CD4-positive, CD25-positive, alpha-beta regulatory T cell (primary cell): ENCODE measurements at places on chromosomes 7 and 10.

- no peak for DNase-seq
- H3K36me3 ChIP-seq: peaks cover 13% of the 10 kb centered on the region
- peaks cover 15% of the 10 kb centered on the region for H3K4me1 ChIP-seq
- no peak overlapping the region for H3K4me3 ChIP-seq
- H3K27me3 ChIP-seq: no peaks in the 10 kb centered on the region
Observed at GRCh38 chr10:69406302-69406811, 10.4 kb downstream of the TACR2 start.

DNA sequence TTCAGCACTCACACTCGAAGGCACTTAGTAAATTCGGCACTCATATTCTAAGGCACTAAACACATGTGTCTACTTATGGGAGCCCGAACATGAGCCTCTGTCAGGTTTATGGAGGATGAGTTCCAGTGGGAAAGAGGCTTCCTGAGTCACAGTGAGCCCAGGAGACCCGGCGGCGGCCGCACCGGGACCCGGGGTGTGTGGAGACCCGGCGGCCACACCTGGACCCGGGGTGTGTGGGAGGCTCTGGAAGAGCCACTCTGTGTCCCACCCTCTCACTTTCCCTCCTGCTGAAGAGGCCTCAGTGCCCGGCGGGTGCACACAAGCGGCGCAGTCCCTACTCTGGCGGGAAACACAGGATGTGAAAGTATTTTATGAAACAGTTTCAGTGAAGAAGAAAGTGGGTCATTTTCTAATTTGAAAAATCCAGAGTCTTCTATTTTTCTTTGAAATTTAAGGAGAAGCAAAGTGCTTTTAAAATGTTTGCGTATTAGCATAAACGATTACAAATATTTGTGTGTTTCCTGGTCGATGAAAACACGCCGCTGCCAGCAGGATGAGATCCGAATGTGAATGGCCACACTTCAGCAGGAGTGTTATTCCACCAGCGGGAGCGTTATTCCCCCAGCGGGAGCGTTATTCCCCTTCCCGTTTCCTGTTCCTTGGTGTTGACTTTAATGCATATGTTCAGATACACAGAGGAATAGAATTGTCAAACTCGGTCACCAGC, 625.1 kb downstream of the DNAJB6 start:
- H3K27me3 ChIP-seq: no peaks in the 10 kb centered on the region
- H3K27ac ChIP-seq: no peak overlapping the region
- H3K4me1 ChIP-seq: no peaks in the 10 kb centered on the region

- no peaks in the 10 kb centered on the region for H3K4me1 ChIP-seq
- no peaks in the 10 kb centered on the region for H3K27me3 ChIP-seq
- H3K4me3 ChIP-seq: no peak overlapping the region
- DNase-seq: no peak
- no peak overlapping the region for H3K27ac ChIP-seq
- H3K36me3 ChIP-seq: no peaks in the 10 kb centered on the region
Observed at GRCh38 chr10:34647875-34648865, 166.9 kb downstream of the PARD3 start.

DNA sequence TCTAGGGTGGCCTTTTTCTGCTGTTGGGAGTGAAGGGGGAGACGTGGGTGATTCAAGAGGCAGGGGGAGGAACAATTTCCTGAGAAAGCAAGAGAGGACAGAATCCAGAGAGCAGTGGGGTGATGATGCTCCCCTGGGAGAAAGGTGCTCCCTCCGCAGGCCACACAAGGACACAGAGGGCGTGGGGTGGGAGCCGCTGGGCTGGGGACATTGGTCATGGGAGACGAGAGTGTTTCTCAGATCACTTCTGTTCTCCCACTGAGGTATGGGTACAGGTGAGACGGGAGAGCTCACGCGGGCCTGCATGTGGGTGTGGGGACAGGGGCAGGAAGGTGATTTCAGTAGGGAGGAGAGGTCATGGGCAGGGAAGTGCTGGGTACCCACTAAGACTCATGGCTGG, 259.5 kb upstream of the CTBP2 start:
- no peak overlapping the region for H3K27ac ChIP-seq
- H3K4me1 ChIP-seq: no peaks in the 10 kb centered on the region
- H3K27me3 ChIP-seq: no peaks in the 10 kb centered on the region
- no peak overlapping the region for H3K4me3 ChIP-seq

DNA sequence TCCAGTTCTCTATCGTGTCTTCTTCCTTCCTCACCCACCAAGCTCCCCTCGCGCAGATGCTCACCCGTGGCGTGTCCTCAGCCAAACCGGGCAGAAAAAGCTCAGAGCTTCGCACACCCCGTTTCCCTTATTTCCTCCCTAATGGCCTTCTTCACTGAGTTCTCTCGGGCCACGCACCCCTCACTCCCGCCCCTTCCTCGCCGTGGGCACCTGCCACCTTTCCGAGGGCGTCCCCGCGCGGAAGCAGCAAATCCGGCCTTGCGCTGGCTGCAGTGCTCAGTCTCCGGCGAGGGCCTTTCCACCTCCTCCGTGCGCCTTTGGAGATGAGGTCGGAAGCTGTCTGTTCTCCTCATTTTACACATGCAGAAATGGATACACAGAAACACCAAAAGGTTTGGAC, 12.4 kb upstream of the CALML3 start:
- H3K36me3 ChIP-seq: no peaks in the 10 kb centered on the region
- no peak for DNase-seq
- H3K4me3 ChIP-seq: no peak overlapping the region
- H3K27me3 ChIP-seq: no peaks in the 10 kb centered on the region
- no peak overlapping the region for H3K27ac ChIP-seq
